Stimulated activated naive CD4-positive, alpha-beta T cell treated with Interleukin-2 at 50 U/mL for 16 hours (primary cell): ENCODE measurements at places on chromosomes 2 and 18.

DNA sequence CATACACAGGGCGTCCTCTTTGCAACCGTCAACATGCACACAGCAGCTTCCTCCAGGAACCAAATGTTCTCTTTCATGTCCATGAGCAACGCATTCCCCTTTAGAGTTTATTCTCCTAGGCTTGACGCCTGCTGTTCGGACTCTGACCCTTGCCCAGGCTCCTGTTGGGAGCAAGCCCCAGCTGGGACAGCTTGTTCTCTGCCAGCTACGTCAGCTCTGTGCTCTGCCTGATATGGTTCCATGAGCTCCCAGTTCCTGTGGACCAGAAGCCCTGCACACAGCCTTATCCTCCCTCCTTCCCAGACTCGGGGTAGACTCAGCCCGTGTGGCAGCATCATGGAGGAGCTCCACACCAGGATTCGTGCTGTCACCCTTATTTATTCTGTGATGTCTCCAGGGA is 253.1 kb upstream of the PXDN start:
- DNase-seq = no peak

GRCh38 chr2:27932396-27932795 is 41.9 kb downstream of the BABAM2 start:
- DNase-seq = no peak

DNA sequence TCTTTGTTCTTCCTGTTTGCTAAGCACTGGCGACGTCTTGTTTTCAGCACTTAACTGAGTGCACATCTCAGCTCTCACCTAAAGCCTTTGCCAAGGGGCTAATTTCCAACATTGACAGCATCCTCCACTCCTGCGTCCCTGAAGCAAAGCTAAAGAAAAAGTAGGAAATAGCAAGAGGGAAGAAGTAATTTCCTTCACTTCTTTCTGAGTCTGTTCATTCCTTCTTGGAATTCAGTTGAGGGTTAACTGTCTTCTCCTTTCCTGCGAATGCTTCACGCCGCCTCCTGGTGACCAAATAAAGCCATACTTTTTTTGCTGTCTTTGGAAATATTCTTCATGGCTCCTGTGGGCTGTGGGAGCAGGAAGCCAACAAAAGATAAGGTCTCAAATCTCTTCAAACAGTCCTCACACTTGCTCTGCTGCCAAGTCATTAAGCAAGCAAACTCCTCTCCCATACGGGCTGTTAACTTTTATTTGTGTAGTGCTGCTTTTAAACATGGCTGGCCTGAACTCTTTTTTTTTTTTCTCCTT is 100.9 kb downstream of the DPP10 start:
- no peak for DNase-seq

GRCh38 chr2:224426656-224427055 is 24.7 kb upstream of the FAM124B start:
- DNase-seq = no peak

DNA sequence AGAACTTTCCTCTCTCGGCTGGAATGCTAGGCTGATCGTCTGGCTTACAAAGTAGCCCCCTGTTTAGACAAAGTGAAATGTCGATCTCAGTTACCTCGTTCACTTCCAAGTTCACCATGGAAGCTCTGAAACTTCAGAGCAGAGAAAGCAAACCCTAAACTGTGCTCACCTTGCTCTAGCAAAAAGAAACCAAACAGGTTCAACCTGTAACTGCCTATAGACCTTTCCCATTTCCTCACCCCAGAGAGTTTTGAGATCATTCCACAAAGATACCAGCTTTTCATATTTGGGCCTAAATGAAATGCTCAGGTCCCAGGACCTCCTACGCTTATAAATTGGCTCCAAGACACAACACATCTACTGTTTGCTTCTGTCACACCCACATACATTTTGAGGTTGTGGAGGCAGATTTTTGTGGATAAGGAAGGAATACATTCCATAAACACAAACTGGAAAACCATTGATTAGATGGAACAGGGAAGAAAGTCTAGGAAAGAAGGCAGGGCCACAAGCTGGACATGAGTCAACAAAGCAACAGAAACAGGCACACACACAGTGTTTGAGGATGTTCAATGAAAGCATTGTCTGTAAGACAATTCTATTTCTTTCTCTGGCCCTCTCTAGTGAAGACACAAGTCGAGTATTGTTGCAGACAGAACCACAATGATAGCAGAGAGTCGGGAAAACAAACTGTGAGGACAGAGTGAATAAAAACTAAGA is 52.8 kb upstream of the TGIF1 start:
- no peak for DNase-seq

GRCh38 chr2:60926741-60927552 is 45.6 kb downstream of the REL start:
- DNase-seq = no peak

GRCh38 chr2:48116497-48116896 is 210.2 kb upstream of the FBXO11 start:
- DNase-seq = no peak

DNA sequence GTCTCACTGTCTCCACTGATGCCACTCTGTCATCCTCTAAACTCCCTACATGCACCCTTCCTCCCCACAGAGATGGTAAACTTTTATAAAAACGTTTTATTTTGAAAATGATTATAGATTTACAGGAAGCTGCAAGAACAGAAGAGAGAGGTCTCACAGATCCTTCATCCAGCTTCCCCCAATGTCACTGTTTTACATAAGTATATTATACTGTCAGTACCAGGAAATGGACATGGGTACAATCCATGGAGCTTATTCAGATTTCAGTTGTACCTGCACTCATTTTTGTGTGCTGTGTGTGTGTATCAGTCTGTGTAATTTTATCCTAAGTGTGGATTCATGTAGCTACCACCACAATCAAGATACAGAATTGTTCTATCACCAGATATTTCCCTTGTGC is 46.7 kb upstream of the FOXI3 start:
- no peak for DNase-seq

GRCh38 chr18:48669991-48670750 is 131.3 kb downstream of the CTIF start:
- no peak for DNase-seq

- DNase-seq = no peak
Measured at GRCh38 chr2:137467246-137467862, 496.9 kb upstream of the HNMT start.

GRCh38 chr2:185316383-185316782 is 422.2 kb upstream of the FSIP2 start:
- DNase-seq = no peak

DNA sequence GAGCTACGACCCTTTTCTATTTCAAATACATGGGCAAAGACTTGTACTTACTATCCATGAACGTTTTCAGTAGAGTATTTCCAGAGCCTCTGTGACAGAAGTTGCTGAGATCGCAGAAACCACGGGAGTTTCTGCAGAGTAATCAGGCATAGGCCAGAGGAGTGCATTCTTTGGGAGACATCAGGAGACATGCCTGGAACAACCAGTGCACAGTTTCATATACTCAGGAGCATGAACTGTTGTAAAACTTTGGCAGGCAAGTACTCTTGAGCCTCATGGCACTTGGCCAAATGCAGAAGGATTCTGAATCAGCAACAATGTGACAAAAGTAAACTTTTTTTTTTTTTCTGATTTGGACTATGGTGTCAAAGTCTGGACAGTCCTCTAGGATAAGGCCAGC is 307.1 kb downstream of the GRB14 start:
- no peak for DNase-seq

- no peak for DNase-seq
Measured at GRCh38 chr2:180625006-180625844, 355.2 kb upstream of the UBE2E3 start.

DNA sequence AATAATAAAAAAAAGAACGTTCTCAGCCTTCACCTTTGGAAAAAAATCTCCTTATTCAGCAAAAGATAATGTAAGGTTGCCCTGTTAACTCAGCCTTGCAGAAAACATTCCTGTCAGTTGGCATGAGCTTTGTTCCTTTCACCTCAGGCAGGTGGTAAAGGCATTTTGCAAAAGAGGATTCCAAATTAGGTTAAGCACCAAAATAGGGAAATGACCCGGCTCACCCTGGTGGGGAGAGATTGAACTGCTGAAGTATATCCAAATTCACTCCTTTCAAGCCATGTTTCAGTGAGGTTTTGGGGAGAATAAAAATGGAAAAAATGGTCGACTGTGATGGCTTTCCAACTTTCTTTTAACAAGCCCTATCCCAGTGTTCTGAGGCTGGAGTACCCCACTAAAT is 1988.8 kb upstream of the PIK3C3 start:
- no peak for DNase-seq

DNA sequence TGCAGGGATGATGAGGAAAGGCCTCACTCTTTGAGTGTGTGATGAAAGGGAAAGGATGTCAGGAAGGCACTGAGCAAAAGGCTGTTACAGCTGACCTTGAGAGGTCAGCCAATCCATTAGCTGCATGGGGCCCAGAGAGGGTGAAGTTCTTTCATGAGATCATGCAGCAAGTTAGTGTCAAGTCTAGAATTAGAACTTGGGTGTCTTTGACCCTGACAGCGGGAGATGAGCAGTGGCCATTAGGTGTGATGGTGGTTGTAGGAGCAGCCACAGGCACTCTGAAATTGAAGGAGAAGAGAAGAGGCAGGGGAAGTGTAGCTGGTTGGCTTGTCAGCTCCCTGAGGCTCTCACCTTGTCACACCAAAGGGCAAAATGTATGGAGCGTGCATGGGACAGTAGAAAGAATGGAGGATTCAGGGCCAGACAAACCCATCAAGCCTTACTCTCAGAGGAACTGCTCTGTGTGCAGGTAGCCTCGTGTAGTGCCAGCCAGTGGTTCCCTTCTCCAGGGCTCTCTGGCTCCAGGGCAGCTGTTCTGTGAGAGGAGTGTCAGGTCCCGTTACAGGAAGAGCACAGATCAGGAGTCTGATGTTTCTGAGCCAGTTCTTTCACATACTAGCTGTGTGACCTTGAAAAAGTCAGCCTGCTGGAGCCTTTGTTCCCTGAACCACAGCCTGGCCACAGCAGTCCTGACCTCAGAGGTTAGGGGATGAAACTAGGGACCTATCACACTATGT is 35.9 kb downstream of the MAP4K4 start:
- no peak for DNase-seq

DNA sequence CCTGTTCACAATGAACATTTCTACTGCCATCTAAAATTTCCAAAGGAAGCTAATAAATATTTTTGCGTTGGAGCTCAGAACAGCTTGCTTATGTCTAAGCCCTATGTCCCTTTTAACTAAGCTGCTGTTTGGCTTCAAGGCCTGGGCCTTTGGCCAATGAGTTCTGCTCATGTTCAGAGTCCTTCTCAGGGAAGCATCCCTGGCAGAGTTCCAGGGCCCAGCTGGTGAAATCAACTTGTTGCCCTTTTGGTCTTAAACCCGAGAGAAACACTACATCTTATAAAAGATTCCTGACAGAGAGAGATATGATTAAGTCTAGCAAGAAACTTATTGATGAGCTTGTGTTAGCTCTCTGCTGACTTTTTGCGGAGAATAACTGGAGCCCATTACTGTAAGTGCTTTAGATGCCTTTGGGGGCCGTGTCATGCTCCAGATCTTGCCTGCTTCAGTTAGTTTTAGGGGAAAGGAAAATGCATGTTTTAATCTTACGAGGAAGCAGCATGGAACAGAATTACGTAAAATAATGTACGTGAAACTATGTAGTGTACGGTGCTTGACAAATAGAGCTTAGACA is 102.5 kb upstream of the NOSTRIN start:
- DNase-seq = no peak

DNA sequence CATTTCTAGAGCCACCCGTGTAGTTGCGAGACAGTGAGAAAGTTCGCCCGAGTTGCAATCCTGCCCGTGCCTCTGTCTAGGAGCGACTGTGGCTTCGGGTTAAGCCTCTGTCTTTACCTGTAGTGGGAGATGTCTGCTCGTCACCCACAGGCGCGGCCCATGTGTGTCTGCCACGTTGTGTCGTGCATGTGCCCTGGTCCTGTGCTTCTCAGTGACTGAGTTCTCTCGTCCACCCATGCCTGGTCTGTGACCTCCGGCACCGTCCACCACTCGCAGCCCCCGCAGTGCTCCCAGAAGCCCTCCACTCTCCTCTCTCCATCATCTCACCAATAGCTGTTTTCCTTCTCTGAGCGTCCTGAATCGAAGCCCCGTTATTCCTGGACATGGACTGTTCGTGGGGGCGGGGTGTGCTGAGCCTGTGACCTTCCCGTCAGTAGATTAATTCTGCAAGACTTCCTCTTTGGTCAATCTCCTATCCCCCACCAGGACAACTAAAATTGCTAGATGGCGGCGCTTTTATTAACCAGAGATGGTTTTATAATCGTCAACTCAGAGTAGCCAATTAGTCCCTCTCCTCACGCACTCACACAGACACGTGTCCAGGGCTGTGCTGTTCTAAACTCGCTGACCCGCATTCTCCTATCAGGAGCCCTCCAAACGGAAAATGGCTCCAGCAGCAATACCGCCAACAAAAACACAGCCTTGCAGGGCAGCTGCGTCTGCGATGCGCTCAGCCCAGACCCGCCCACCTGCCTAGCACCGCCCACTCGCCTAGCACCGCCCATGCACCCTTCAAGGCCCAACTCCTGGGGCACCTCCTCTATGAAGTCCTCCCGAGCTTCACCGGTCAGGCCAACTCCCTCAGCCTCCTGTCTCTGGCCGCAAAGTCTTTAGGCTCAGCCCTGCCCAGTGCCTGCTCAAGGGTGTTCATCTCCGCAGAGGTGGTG is 119.4 kb downstream of the TWIST2 start:
- no peak for DNase-seq

- no peak for DNase-seq
Measured at GRCh38 chr2:238899386-238899785, 51.5 kb downstream of the TWIST2 start.

GRCh38 chr2:207311316-207312005 is 145.7 kb upstream of the KLF7 start:
- no peak for DNase-seq

DNA sequence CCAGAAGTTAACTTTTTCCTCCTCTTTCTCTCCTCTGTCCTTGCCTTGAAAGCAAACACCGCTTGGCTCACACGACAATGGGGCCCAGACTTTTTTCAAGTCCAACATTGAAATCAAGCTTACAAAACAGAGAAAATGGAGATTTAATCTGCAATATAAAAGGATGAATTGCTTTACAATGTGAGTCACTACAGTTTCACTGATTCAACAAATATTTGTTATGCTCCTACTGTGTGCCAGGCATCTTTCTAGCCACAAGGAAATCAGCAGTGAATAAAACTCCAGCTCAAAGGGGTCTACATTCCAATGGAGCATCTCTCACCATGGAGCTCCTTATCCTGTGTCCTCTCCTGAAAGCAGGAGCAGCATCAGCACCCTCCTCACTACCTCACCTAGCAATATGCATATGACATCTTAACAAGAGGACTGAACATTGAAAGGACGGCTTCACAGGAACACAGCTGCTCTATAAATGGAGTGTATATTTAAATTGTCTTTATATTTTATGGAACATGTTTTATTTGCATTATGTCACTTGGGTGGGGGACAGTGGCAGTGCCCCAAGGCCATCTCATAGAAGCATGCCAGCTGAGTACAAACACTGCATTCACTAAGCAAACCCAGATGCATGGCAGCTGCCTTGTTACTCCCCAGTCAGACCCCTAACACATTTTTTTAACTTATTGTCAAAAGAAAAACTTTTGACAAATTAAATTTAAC is 39.5 kb downstream of the PKDCC start:
- no peak for DNase-seq

- DNase-seq = no peak
Measured at GRCh38 chr2:105324101-105324500, 5.4 kb downstream of the TGFBRAP1 start.

- DNase-seq = no peak
Measured at GRCh38 chr2:3345621-3346020, 32.0 kb downstream of the EIPR1 start.

GRCh38 chr18:27780061-27780745 is 396.7 kb downstream of the CDH2 start:
- no peak for DNase-seq

- no peak for DNase-seq
Measured at GRCh38 chr2:39593439-39594393, 72.0 kb upstream of the TMEM178A start.
